Memory B cell (primary cell): ENCODE measurements at places on chromosomes 3 and 15.

DNA sequence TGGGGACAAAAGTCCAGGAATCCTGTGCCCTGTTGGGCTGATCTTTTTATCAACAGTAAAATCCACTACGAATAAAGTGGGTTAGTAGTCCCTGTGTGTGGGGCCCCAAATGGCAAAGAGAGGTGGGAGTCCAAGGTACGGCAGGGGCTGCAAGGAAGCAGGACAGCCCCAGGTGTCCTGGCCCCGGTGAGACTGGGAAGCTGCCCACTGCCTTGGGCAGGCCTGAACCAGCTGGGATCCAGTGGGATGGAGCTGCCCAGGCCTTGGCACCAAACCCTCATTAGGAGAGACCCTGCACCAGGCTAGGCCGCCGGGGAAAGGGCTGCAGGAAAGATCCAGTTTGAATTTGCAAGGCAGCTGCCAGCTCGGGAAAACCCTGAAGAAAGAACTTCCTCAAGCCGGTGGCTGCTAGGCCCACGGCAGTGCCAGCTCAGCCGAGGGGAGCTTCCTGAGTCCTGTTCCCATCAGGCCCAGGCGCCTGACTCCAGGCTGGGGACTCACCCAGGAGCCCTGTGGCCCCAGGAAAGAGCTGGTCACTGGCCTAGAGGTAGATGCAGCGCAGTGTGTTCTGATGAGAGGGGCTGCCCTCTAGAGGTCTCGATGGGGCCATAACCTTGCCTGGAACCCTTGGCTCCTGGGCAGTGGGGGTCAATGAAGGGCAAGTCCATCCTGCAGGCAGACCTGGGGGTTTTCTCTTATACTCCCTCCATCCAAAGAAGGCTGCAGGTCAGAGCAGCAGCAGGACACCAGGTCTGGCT lies 14.4 kb upstream of the GNAI2 start:
- DNase-seq, result no peak

- DNase-seq, result no peak
Observed at GRCh38 chr3:113501597-113501996, 13.4 kb downstream of the SPICE1 start.

DNA sequence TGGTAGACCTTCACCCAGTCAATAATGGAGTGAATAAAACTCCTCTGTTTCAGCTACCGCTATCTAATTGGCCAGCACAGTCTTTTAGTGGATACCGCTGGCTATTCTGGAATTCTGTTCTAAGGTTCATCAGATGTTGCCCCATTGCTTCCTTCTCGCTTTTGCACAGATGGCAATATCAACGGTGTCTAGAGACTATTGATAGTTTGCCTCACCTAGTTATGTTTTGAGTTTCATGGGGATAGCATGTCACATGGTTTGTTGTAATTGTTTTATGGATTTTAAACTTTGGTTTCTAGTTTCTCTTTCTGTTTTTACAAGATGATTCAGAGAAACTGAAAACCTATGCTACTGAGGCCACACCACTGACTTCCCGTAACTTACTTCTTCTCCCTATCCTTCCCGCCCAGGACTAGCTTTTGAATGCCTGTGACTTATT lies 2.0 kb downstream of the XRN1 start:
- no peak for DNase-seq

DNA sequence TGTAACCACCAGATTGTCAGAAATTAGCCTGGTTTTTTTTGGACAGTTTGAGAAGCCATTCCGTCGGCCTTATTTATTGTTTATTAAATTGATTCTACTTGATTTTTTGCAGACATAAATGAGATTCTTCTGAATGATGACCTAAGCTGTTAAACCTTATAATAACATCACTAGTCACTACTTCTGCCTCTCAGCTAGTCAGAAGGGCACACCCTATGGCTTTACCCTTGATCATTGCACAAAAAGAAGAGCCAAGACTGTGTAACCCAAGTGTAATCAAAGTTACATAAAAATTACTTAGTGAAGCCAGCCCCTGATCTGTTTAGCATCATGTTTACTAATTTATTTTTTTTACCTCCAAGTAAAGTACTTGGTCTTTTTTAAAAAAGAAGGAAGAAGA lies 64.3 kb downstream of the CHL1 start:
- no peak for DNase-seq

DNA sequence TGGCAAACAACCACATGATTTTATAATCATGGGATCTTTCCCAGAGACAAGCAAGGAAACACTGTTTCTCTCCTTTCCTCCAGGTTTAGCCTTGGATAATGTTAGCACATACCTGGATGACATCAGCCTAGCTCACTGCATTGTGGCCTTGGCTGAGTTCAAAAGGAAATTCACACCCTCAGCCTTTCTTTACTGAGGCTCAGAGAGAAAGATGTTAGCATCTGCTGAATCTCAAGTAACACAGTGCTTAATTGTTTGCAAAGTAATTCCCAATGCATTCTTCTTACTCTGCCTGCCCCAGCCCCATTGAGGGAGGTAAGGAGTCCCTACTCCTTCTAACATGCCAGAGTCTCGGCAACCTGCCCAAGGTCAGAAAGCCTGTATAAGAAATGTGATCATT lies 432.2 kb upstream of the LMCD1 start:
- DNase-seq, result no peak

DNA sequence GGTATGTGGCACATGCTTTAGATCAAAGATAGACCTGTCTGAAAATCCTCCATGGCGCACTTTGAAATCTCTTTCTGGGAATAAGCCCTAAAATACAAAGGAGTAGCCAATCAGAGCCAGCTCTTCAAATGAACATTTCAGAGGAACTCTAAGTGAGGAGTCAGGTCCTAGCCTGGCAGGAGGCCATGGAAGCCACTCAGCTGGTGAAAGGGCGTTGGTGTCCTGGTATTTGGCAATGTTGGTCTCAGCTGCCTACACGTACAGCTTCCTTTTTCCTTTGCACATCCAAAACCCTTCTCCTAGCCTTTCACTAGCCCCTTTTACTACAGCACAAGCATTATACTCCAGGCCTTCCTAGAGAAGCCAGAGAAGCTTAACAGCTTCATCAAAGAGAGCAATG lies 5.5 kb downstream of the WDR73 start:
- DNase-seq, result no peak

DNA sequence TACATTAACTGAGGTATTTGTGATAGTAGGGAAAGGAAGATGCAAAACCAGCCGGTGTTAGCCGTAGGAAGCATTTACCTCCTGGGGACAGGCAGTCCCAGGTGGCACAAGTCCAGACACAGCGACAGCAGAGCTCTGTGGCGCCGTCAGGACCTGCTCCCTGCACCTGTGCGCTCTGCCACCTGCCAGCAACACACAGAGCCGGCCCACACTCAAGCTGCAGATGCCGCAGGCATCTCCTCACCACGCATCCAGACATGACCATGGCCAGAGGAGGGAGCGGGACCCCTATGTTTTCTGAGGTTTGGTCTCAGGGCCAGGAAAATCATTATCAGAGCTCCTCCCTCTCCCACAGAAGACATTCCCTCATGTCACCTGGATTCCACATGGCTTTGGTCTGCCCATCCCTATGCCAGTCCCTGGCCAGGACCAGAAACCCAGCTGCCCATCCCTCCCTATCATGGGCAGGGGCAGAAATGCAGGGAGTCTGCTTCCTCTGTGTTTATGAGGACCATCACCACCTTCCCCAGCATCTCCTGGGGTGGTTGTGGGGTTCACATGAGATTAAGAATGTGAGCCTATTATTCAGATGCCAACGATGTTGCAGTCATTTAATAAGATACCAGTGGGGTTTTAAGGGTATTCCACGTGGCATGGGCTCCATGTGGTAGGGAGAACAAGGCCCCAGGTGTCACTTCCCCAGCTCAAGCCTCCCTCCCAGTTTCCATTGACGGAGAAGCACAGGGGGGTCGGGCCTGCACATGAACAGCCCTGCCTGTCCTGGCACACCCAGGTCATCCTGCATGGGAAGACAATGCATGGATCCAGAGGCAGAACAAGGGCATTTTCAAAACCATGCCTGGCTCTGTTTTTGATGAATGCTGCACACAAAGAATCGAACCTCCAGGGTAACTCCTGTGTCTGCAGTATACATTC lies 251.1 kb downstream of the OCA2 start:
- no peak for DNase-seq

- DNase-seq, result no peak
Observed at GRCh38 chr3:135197246-135197645, 402.2 kb downstream of the EPHB1 start.

- DNase-seq, result no peak
Observed at GRCh38 chr3:174957081-174957480, 97.9 kb downstream of the NAALADL2 start.

- DNase-seq, result no peak
Observed at GRCh38 chr15:38193496-38193895, 59.1 kb upstream of the SPRED1 start.

DNA sequence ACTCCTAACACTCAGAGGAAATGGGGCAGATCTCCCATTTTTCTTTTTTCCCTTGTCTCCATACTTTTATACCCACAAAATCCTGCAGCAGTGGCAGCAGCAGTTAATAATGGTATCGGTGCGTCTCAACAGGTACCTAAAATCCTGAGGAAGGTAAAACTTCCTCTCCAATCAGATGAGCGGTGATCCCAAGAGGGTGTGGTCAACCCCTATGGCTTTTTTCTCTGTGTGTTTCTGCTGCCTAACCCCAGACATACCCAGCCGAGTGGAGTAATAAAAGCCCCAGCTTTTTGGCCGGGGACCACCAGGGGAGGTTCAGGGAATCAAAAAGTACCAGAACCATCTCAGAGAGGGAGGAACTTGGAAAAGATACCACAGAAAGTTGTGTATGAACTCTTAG lies 9.1 kb downstream of the GK5 start:
- DNase-seq, result no peak

DNA sequence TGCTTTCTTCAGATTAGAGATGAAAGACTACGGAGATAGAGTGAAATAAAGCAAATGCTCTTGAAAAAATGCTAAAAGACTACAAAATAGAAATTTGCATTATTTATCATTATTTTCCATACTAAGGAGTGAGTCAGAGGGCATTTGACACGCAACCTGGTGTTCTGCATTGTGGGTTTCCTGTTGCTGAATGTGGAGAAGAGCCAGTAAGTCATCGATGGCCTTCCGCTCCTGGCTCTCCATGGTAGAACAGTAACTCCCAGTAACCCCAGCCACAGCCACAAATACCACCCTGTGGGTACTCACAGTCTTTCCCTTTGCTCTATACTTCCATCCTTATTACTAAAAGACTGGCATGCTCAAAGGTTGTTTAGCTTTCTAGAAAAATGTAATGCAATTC lies 61.5 kb downstream of the CGGBP1 start:
- DNase-seq, result no peak

GRCh38 chr3:170309046-170309445 lies 48.5 kb upstream of the SKIL start:
- DNase-seq, result no peak

DNA sequence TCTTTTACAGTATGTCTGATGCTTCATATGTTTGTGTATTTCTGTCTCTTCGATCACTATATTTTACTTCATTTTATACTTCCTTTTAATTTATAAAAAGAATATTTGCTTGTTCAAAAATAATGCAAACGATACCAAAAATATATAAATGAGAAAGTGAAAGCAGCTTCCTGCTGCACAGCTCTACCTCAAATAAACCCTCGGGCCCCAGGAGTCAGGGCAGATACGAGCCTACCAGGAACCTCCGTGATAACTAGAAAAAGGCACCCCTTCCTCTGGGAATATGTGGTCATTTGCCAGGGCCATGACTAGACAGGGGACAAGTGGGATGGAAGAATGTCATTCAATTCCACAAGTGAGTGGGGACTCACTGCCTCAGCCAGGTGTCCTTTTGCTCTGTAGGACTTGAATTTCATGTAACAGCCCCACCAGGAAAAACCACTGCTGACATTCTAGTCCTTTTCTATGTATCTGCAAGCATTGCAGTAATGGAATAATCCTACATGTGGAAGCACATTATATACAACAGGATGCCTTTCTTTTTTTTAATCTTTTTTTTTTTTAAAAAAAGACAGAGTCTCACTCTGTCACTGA lies 133.3 kb downstream of the SUCLG2 start:
- DNase-seq, result no peak
